ENCODE measurements at places on chromosomes 6 and 20.

DNA sequence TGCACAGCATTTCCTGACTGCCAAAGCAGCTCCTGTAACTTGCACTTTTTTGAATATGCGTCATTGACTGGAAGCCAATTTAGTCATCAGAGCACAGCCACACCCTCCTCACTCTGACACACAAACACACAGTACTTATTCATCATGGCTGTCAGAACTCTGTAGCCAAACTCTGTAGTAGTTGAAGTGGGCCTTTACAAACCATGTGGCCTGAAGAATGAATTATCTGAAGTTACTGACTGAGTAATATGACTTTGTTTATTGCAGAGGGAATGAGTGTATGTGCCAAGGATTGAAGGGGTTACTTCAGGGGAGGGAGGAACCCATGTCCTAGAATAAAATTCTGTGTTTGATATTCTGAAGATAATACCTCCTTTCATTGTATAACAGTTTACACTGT lies 102.7 kb downstream of the FIG4 start:
- DNase-seq = peak; percentile 29

GRCh38 chr6:38279423-38279822 lies 360.3 kb downstream of the BTBD9 start:
- DNase-seq = no peak

DNA sequence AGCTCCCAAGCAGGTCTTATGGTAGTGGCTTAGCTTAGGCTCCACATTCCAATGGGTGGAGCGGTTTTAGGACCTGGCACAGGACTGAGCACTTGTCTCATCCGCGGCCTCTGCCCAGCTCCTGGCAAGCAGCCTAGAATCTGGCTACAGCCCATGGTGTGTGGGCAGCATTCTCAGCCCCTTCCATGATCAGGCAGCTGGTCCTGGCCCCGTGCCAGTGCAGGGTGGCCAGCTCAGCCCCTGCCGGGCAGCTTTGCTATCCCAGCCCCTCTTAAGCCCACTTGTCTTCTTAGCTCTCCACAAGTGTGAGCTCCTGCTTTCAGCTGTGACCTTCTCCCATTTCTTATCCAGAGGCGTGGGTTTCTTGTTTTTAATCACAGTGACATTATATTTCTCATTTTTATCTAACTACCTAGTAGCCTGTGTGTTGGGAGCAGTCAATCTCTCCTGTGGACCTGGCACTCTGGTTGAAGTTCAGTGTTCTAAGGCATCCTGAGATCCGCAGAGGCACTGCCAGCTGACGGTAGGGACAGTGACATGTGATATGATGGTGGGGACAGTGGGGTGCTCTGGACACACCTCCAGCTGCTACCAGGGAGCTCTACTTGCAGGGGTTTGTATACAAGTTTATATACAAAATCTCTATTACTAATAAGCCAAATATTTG lies 119.9 kb upstream of the PRND start:
- no peak for DNase-seq

GRCh38 chr20:8367689-8368088 lies 235.6 kb downstream of the PLCB1 start:
- DNase-seq = no peak

DNA sequence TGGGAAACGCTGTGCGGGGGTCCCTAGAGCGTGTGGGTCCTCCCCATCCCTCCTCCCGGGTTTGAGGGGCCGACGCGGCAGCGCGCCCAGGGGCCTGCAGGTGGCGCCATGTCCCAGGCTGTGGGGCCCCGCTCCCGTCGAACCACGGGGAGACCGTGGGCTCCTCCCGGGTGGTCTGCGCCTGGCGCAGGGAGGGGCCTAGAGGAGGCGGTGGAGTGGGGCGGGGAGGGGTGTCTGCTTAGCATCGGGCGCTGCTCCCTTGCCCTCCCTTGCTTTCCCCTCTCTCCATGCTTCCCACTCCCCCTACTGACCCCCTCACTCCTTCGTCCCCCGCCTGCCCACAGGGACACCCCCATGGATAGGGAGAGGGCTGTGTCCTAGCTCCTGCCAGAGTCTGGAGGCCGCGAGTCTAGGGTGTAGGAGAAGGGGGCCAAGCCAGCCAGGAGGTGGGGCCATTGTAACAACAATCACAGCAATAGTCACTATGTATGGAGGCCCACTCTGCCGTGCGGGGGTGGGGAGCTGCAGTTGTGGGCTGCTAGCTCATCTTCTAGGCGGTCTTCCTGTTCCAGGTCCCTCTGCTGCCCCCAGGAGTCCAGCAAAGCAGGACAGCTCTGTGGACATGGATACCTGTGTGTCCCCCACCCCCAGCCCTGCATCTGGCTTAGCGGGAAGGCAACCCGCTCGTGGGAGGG lies 51.7 kb downstream of the CHMP4B start:
- DNase-seq = peak; percentile 63

GRCh38 chr6:44024574-44025219 lies 102.6 kb downstream of the MRPL14 start:
- DNase-seq = no peak
